Fibroblast of lung (primary cell): ENCODE measurements at places on chromosomes 4 and X. TPM values are rescaled to one million over a fixed set of nuclear protein-coding genes. Genes with fewer than 3 reads are reported as not detected.

TLR1 gene
- 1.3 and 1.7 TPM in 2 replicates for total RNA-seq

GRCh38 chr4:105145903-105146275, 787 bp upstream of the TET2 start:
- no peak for DNase-seq

DNA sequence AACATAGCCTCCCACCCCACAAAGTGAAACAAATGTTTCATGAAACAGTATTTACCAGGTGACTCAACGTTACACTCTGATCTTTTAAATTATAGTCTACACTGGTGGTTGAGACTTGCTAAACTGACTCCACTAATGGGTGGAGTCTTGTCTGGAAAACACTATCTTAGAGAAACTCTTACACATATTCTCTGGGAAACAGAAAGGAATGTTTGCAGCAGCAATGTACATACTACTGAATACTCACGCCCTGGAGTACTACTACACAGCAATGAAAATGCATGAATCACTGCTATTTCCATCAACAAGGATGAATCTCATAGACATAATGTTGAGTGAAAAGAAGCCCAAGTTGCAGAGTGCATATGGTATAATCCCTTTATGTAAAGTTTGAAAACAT, 208.5 kb upstream of the IGFBP7 start:
- no peak for DNase-seq

- peak; percentile 92 for DNase-seq
Measured at GRCh38 chr4:120692964-120693363, 229.6 kb downstream of the PRDM5 start.

- no peak for DNase-seq
Measured at GRCh38 chr4:96974295-96974694, 1134.4 kb downstream of the PDHA2 start.

GRCh38 chr4:4968161-4968725, 51.0 kb downstream of the CYTL1 start:
- DNase-seq = no peak

DNA sequence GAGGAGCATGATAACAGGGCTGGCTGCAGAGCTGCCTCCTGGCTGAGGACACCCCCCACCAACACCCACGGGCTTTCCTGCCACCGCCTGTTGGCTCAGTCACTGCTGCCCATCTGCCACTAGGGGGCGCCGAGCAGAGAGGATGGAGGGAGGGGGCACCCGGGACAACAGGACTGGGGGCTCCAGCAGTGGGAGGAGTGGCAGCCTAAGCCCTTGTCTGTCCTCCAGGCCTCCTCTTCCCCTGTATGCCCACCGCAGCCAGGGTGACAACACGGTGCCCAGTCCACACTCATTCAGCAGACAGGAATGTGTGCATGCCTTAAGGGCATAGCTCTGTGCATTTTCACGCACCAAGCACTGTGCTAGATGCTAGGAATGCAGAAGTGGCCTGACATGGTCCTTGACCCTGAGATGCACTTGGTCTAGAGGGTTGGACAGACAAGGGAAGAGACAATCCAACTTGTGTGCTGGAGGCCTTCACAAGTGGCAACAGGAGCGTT, 149.9 kb downstream of the AMMECR1 start:
- DNase-seq = no peak

GRCh38 chrX:25925946-25926345, 212.2 kb upstream of the MAGEB18 start:
- peak; percentile 8 for DNase-seq

GRCh38 chr4:95439071-95439470, 109.7 kb downstream of the UNC5C start:
- DNase-seq = peak; percentile 13

GRCh38 chrX:70254063-70254400, 6.0 kb downstream of the P2RY4 start:
- no peak for DNase-seq

- DNase-seq = peak; percentile 58
Measured at GRCh38 chrX:119693040-119693995, at the start of gene SEPTIN6. Gene SEPTIN6 (minus strand): TSS chrX:119693168. CDS start chrX:119693105, 63 bp downstream.

DNA sequence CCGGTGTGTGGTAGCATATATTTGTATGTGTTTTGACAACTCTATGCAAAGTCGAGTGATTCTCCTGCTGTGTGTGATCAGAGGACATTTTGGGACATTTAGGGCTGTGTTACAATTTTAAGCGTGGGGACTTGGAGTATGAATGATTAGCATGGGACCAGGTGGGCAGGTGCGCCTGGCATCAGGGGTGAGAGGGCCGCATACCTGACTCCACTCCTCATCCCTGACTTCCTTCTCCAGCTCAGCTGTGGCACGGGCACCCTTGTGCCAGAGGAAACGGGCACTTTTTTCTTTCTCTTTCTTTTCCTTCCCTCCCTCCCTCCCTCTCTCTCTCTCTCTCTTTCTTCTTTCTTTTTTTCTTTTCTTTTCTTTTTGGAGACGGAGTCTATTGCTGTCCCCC, 15.7 kb upstream of the PLCXD1 start:
- DNase-seq = no peak

CLIC2 gene
- total RNA-seq = 6.7 and 11.7 TPM in 2 replicates
